ENCODE measurements at places on chromosomes 4 and X.
A peak's percentile ranks its signal among the peaks of the same experiment; 100 is the strongest.

- peak; percentile 76 for DNase-seq
These were observed at the start of gene SEL1L3 for GRCh38 chr4:25862411-25863346. TSS of gene SEL1L3 (minus strand) at chr4:25862988. CDS start at chr4:25862836, 152 bp downstream.

- DNase-seq, result no peak
These were observed 246.6 kb downstream of the OPHN1 start for GRCh38 chrX:68186552-68187262.

- DNase-seq, result no peak
These were observed 74.7 kb upstream of the INTU start for GRCh38 chr4:127558088-127558487.

DNA sequence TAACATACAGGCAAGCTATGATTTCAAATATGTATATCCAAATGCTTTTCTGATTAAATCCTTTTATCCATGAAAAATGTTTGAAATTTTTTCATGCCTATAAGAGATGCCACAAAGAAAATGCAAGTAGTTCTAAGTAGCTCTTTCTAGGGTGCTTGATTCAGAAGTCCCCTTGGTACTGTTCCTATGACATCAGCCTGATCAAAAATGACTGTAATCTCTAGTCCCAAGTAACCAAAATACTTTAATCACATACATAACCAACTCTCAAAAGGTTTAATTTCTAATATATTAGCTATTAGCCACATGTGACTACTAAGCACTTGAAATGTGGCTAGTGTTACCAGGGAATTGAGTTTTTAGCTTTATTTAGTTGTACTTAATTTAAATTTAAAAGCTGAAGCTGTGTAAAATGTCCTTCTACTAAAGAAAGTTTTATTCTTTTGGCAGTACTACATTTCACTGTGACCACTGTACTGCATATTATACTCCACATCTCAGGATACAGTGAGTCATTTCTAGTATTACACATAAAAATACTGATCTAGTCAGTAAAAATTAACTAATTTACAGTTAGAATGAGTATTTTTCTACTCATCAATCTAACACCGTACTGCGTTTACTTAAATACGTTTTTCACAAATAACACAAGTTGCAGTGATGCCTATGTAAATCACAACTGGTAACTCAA is 33.9 kb downstream of the FBXW7 start:
- DNase-seq, result no peak

- no peak for DNase-seq
These were observed 95.9 kb upstream of the C1QTNF7 start for GRCh38 chr4:15331930-15332329.

DNA sequence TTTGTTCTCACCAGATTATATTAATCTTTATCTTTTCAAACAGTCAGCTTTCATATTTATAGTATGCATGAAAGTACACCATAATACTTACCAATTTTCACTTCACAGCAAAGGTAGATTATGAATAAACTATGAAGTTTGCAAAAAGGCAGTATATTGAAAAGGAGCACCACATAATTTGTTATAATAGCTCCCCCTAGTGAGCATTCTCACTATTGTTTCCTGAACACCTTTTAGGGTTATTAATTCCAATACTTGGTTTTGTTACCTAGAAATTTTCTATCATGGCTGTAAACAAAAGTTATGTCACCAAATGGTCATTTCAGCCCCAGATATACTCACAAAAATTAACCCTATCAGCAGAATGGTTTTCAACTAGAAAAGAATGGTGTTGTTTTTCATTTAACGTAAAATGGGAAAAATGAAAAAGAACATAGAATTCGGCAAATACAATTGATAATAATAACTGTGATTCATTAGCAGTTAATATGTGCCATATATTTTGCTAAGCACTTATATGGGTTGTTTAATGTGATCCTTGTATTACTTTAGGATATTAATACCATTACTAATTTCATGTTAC is 30.2 kb upstream of the NKX6-1 start:
- DNase-seq, result peak; percentile 35

DNA sequence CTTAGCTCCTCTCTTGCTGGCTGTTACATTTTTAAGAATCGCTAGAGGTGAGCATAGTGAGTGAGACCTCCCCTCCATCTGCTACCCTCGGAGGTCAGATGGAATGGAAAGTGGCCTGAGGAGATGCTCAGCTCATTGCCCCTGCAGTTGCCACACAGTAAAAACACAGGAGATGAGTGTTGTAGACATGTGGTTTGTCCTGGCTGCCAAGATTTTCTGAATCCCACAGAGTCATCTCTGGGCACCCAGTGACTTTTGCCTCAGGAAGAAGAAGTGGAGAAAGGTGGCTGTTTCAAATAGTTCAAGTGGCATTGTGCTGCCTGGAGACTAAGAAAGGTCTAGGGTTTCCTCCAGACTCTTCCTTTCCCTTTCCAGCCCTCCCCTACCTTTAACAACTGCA is 271.0 kb downstream of the STK32B start:
- no peak for DNase-seq

GRCh38 chrX:128458888-128459287 is 406.7 kb upstream of the ACTRT1 start:
- DNase-seq, result no peak

- DNase-seq, result no peak
These were observed 6.3 kb upstream of the ZNF827 start for GRCh38 chr4:145944886-145945285.

DNA sequence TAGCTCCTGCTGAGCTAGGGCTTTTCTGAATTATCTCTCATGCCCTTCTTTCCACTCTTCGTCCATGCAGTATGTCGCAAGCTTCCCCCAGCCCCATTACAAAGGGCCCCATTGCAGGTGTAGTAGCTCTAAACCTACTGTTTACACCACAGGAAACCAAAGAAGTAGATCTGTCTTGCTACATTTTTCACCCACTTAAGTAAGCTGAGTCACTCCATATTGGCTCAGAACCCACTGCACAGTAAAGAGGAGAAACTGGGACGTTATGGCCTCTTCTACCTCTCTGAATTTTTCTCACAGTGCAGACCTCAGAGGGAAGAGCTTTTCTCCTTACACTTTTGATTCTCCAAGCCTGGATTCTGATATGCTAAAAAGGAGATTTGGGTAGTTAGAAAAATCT is 200.2 kb downstream of the SMARCA1 start:
- no peak for DNase-seq

DNA sequence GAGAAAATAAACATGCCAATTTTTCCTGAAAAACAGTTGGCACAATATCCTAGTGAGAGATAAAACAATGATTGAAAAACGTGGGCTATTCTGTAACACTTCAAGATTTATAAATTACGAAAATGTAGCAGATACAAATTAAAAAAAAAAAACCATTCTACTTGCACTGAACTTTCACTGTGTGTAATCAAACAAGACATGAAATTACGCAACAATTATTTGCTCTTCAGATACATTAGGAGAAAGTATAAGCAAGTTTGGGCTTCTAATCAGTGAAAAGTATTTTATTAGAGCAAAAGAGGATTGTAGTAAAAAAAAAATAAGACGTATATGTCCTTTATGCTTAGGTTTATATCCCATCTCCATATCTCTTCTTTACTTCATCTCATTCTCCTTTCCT is 320.4 kb downstream of the SPOCK3 start:
- DNase-seq, result no peak

- DNase-seq, result no peak
These were observed 47.4 kb upstream of the APOOL start for GRCh38 chrX:84956304-84956703.

GRCh38 chr4:42083816-42084215 is 68.6 kb downstream of the BEND4 start:
- no peak for DNase-seq

- DNase-seq, result no peak
These were observed 39.5 kb downstream of the USP46 start for GRCh38 chr4:52619591-52619931.

DNA sequence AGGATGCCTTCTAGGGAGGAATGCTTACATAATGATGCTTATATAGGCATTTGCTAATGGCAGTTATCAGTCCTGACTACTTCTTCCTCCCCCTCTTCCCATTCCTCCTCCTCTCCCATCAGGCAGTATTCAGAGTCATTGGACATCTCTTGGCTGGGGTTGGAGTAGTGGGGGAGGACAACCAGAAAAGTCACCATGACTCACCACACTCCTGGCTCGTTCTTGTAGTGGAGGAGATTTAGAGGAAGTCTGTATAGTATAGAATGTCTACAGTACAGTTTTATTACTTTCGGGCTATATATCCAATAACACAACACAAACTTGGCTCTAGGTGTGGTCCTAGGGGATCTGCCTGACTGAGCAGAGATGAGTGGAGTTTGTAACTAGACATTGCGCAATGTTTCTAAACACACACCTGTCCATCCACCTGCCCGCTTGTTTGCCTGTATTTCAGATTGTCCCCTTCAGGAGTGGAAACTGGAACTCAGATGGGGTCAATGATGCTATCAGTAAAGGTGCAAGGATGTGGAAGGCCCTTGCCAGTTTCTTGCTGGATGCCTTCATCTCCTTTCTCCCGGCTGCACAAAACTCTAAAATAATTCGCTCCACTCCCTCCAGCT is 27.9 kb upstream of the KIAA1210 start:
- DNase-seq, result no peak

DNA sequence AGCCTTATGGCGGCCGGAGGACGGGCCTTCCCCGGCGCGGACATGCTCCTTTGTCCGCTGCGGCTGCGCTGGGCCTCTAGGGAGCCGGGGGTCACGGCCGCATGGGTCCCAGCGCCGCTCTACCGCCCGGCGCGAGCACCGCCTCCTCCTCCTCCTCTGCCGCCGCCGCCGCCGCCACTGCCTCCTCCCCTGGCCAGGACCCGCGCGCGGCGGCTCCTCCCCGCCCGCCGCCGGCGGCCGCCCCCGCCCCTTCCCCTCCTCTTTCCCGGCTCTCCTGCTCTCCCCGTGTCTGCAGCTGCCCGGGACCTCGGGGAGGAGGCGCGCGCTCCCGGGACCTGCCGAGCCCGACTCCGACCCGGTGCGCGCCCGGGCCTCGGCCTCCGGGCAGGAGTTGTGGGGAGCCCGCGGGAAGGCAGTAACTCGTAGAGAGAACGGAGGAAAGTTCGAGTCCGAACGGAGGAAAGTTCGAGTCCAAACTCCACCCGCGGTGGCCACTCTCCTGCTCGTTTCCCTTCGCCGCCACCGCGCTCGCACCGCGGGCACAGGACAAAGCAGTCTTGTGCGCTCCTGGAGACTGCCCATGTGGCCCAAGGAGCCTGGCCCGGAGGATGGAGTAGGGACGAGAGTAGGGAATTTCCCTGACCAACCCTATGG is at the start of gene ADGRA3:
Gene ADGRA3 (minus strand): TSS at position 179 of the 654 bp plus-strand sequence. CDS start 282 bp downstream, outside the sequence.
- DNase-seq, result peak; percentile 31

DNA sequence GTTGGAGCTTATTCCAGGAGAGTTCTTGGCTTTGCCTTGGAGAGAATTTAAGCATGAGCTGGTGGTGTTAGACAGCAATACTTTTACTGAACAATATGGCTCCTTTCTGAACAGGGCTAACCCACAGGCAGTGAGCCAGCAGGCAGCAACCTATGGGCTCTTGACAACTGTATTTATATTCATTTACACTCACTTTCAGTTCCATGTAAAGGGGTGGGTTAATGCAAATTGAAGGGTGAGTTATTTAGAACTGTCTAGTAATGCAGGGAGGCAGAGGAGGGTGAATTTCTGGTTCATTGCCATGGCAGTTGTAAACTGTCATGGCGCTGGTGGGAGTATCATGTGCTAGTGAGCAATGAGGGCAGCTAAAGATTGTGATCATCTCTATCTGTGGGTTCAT is 15.7 kb downstream of the FOXR2 start:
- no peak for DNase-seq

GRCh38 chrX:17768997-17769396 is 31.7 kb downstream of the SCML1 start:
- DNase-seq, result no peak

GRCh38 chr4:93267747-93268146 is 560.8 kb upstream of the ATOH1 start:
- DNase-seq, result no peak

GRCh38 chrX:39857780-39858179 is 240.0 kb downstream of the BCOR start:
- no peak for DNase-seq

- no peak for DNase-seq
These were observed 360.4 kb downstream of the RAPGEF2 start for GRCh38 chr4:159463235-159463634.

- peak; percentile 1 for DNase-seq
These were observed 2340.7 kb downstream of the PCDH7 start for GRCh38 chr4:33060674-33061542.

DNA sequence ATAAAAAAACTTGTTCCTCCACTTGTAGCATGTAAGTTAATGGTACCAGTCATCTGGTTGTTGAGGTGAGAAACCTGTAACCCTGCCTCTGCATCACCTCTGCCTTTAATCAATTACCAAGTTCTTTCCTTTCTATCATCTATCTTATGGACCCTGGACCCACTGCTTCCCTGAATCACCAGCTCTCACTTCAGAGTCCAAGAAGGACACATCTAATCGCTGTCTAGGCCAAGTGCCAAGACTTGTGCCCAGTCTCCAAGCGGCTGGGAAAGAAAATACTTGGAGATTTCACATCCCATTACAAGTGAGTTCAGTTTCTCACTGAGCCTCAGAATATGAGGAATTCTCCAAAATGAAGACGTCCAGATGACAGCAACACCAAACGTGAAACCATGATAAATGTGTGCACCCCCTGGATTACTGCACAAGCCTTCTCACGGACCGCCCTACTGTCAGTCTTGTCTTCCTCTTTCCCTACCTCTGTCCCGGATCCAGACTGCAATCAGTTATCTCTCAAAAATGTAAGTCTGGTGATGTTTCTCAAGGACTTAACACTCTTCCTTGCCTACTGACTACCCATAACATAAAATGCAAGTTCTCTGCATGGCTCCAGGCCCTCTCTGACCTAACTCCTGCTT is 10.4 kb downstream of the PALLD start:
- DNase-seq, result no peak

DNA sequence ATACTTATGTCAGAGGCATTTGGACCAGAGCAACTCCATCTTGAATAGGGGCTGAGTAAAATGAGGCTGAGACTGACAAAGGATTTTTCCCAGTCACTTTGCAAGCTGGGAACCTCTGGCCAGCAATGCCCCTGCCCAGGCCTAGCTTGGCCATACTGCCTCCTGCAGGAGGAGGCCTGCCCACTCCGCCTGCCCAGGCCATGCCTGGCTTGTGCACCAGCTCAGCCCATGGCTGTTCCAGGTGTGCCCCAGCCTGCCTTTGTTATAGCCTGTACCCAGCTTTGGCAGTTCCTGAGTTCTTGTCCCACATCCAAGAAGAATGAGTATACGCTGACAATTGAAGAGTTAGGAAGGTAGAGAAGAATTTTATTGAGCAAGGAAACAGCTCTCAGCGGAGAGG is 176.1 kb downstream of the AASDH start:
- no peak for DNase-seq

- DNase-seq, result no peak
These were observed 686.1 kb downstream of the DMD start for GRCh38 chrX:32525234-32525633.

DNA sequence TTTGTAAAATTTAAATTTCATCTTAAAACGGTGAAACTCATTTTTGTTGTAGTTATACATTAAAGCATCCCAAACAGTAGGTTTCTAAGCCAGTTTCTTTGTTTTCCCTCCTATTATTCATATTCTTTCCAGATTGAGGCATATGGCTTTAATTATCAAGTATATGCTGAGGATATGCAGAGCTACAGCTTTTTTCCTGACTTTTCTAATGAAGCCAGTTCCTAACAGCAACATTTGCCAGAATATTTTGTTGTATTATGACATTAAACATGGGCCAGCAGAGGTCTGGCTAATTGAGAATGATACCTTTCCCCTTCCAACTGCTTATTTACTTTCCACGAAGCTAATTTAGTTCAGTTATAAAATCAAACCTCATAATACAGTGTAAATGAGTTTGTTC is 75.3 kb downstream of the SLIT2 start:
- no peak for DNase-seq

- DNase-seq, result no peak
These were observed 82.3 kb downstream of the ARHGAP24 start for GRCh38 chr4:85557016-85557901.

- no peak for DNase-seq
These were observed 10.0 kb downstream of the MSL3 start for GRCh38 chrX:11768039-11768438.

Measured in NCI-H1436 (cell line).